Germinal center (tissue), 1 donor: ENCODE measurements at places on chromosomes 5 and 9.

DNA sequence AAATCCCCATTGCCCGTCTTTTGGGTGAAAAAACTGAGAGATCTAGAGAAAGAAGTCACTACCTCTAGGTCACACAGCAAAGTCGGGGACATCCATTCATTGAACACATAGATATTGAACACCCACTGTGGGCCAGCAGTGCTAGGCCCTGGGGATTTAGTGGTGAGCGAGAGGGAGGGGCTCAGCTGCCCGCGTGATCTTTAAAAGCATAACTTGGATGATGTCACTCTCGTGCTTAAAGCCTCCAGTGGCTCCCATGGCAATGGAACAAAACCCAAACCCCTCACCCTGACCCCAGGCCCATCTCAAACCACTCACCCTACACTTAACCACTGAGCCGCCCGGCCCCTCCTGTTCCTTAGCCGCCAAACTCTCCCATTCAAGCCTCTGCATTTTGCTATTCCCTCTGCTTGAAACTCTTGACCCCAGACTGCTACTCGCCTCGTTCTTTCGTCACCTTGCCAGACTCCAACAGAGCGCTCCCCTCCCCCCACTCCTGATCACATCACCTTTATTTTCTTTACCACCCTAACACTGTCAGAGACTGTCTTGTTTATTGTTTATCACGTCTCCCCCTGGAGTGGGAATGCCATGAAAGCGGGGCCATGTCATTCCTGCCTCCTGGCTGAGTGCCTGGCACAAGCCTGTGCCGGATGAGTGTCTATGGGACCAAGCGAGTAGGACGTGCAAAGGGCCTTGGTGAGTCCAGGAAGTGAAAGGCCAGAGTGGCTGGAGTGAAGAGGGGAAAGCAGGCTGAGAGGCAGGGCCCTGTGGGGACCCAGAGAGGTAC lies 710 bp upstream of the PIP5KL1 start:
- peak; percentile 35 for DNase-seq

- no peak for DNase-seq
Observed at GRCh38 chr5:17005107-17005828, 69.2 kb upstream of the MYO10 start.

DNA sequence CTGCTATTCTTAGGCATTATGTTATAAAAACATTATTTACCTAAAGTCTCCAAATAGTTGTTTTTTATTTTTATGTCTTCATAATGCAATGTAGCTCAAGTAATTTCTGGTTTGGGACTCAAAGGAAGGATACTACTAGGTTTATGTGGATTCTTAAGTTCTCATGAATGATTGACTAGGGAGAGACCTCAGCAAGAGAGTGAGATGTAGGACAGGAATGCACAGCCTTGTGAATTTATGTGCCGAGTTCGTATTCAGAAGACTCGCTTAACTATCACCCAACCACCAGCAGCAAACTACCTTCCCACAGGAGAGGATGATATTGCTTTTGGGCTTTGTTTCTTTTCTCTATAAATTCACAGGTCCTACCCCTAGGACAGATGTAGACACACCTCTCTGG lies 282.9 kb downstream of the ARHGEF28 start:
- no peak for DNase-seq

DNA sequence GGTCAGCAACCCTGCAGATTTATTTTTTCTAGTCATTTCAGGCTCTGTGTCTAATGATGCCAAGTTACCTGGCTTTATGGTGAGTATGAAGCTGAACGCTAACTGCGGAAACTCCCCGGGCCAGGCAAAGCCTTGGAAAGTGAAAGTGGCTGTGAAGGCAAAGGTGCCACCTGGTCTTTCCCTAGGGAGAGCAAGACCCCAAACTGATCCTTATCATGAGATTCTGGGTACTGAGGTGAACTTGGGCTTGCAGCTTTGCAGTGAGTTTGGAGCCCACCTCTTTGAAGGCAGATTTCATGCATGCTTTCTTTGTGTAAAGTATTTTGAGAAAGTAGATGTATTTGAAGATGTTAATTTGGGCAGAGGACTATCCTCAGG lies 63.3 kb downstream of the CARTPT start:
- no peak for DNase-seq

DNA sequence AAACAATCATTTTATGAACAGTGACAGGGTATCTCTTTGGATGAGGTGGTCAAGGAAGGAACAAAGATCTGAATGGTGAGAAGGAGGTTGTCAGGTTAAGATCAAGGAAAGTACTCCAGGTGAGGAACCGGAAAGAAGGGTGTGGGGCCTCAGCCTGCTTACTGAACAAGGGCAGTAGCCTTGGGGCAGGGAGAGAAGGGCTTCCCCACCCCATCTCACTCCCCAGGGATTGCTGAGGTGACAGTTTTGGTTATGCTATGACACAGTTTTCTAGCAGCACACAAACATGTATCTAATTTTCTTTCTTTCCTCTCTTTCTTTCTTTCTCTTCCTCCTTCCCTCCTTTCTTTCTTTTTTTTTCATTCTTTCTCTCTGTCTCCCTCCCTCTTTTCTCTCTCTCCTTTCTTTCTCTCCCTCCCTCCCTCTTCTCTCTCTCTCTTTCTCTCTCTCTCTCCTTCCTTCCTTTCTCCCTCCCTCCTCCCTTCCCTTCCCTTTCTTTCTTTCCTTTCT lies 4.1 kb upstream of the HDHD3 start:
- no peak for DNase-seq
